ENCODE measurements at places on chromosomes 16 and 17. TPM values are rescaled to one million over a fixed set of nuclear protein-coding genes. Genes with fewer than 3 reads are reported as not detected.
A peak's percentile ranks its signal among the peaks of the same experiment; 100 is the strongest.

The GNPTG gene
- total RNA-seq = 106 TPM

GRCh38 chr17:33750943-33751701 is 458.0 kb upstream of the ASIC2 start:
- DNase-seq = peak; percentile 84
- no peaks in the 10 kb centered on the region for H3K4me1 ChIP-seq
- no peak overlapping the region for H3K27ac ChIP-seq
- H3K36me3 ChIP-seq = no peaks in the 10 kb centered on the region
- H3K27me3 ChIP-seq = no peaks in the 10 kb centered on the region

- no peaks in the 10 kb centered on the region for H3K4me1 ChIP-seq
- H3K4me3 ChIP-seq = no peak overlapping the region
- DNase-seq = no peak
- no peaks in the 10 kb centered on the region for H3K36me3 ChIP-seq
- H3K27ac ChIP-seq = no peak overlapping the region
Observed at GRCh38 chr16:8727131-8727806, 52.9 kb downstream of the ABAT start.

DNA sequence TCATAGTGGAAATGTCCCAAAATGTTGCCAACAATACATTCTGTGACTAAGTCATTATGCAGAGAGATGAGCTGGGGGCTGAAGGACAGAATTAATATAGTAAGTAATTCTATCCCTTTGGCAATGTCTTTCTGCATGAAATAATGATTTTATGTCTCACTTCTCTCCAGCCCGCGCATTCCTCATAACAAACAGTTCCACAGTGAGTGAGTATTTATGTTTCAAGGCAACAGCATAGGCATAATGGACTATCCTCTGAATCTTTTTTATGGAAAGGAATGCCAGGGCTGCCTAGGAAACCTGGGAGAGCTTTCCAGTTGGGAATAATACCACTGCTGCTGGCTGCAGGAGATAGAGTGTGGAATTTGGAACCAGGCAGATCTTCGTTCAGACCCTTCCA is 477.7 kb downstream of the HS3ST4 start:
- H3K27me3 ChIP-seq = no peaks in the 10 kb centered on the region
- H3K36me3 ChIP-seq = no peaks in the 10 kb centered on the region
- DNase-seq = no peak
- no peak overlapping the region for H3K27ac ChIP-seq
- no peak overlapping the region for H3K4me3 ChIP-seq
- H3K4me1 ChIP-seq = no peaks in the 10 kb centered on the region

GRCh38 chr17:72215490-72215889 is 94.7 kb downstream of the SOX9 start:
- H3K36me3 ChIP-seq = no peaks in the 10 kb centered on the region
- no peak for DNase-seq
- peaks cover 7% of the 10 kb centered on the region for H3K4me1 ChIP-seq
- no peaks in the 10 kb centered on the region for H3K27me3 ChIP-seq
- no peak overlapping the region for H3K4me3 ChIP-seq
- no peak overlapping the region for H3K27ac ChIP-seq

The SPATA22 gene
- total RNA-seq = 100 TPM

GRCh38 chr17:46765453-46765852 is 53.0 kb downstream of the WNT3 start:
- H3K36me3 ChIP-seq = no peaks in the 10 kb centered on the region
- H3K27ac ChIP-seq = no peak overlapping the region
- no peaks in the 10 kb centered on the region for H3K27me3 ChIP-seq
- H3K4me1 ChIP-seq = peaks cover 10% of the 10 kb centered on the region
- H3K4me3 ChIP-seq = no peak overlapping the region

The PEX12 gene
- 17.3 TPM for total RNA-seq

The ALDOA gene
- total RNA-seq = 373 TPM

GRCh38 chr17:70078549-70078948 is 3.5 kb downstream of the KCNJ16 start:
- no peaks in the 10 kb centered on the region for H3K27me3 ChIP-seq
- no peak overlapping the region for H3K4me3 ChIP-seq
- no peak for DNase-seq

DNA sequence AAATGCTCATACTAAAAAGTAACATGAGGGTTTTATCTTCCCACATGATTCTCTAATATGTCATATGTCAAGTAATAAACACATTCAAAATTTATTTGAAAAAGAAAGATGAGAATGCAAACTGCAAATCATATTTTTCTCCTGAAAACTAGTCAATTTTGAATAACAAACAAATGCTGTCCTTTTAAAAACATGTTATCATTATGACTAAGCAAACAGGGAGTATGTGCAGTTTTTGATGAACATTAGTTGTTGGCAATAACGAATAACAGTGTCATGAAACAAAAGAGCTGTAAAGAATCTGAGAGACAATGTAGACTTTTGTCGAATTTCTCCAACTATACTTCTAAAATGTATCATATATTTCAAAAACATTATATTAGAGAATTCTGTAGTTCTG is 34.8 kb downstream of the RPGRIP1L start:
- no peaks in the 10 kb centered on the region for H3K36me3 ChIP-seq
- no peak overlapping the region for H3K4me3 ChIP-seq
- no peak for DNase-seq
- H3K4me1 ChIP-seq = peaks cover 10% of the 10 kb centered on the region

- no peak for DNase-seq
- no peaks in the 10 kb centered on the region for H3K36me3 ChIP-seq
- H3K4me1 ChIP-seq = peaks cover 9% of the 10 kb centered on the region
- H3K4me3 ChIP-seq = no peak overlapping the region
Observed at GRCh38 chr16:81720973-81721906, 57.9 kb upstream of the PLCG2 start.

DNA sequence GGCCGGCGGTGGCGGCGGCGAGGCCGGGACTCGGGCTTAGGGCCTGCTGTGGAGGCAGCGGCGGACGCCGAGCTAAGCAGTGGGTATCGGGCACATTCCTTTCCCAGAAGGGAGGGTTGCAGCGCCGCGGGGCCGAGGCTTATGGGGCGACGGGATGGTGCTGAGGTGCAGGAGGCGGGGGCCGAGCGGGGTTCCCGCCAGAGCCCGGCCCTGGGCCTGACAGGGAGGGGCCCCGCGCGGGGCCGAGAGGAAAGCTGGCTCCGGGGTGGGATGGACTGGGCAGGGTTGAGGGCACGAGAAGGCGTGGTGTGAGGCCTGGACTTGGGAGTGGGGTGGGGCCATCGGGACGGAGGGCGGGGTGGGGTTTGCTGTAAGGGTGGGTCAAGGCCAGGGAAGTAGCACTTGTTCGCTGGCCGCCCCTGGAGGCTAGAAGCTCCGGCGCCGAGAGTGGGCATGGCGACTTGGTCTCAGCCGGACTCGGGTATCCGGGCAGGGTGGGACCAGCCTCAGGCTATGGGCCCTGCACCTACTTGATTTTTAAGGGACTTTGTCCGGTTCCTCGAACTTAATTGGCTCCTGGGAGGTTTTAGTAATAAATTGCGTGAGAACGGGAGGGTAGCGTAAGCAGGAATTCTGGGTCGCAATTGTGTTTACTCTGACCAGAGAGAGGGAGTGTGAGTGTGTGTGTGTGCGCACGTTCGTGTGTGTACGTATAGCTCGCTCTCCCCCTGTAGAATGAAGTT is 396 bp downstream of the NFE2L1 start:
- H3K36me3 ChIP-seq = no peaks in the 10 kb centered on the region
- peaks cover 44% of the 10 kb centered on the region for H3K4me1 ChIP-seq
- H3K27me3 ChIP-seq = no peaks in the 10 kb centered on the region

The TMEM238L gene
- not detected for total RNA-seq

GRCh38 chr16:20871258-20871657 is 28.9 kb downstream of the DCUN1D3 start:
- peaks cover 33% of the 10 kb centered on the region for H3K4me1 ChIP-seq
- no peaks in the 10 kb centered on the region for H3K27me3 ChIP-seq
- H3K36me3 ChIP-seq = no peaks in the 10 kb centered on the region
- no peak for DNase-seq

- H3K27me3 ChIP-seq = no peaks in the 10 kb centered on the region
- no peak overlapping the region for H3K27ac ChIP-seq
- peaks cover 8% of the 10 kb centered on the region for H3K4me1 ChIP-seq
- DNase-seq = peak; percentile 55
Observed at GRCh38 chr17:9899280-9900043, 5.6 kb downstream of the RCVRN start.

DNA sequence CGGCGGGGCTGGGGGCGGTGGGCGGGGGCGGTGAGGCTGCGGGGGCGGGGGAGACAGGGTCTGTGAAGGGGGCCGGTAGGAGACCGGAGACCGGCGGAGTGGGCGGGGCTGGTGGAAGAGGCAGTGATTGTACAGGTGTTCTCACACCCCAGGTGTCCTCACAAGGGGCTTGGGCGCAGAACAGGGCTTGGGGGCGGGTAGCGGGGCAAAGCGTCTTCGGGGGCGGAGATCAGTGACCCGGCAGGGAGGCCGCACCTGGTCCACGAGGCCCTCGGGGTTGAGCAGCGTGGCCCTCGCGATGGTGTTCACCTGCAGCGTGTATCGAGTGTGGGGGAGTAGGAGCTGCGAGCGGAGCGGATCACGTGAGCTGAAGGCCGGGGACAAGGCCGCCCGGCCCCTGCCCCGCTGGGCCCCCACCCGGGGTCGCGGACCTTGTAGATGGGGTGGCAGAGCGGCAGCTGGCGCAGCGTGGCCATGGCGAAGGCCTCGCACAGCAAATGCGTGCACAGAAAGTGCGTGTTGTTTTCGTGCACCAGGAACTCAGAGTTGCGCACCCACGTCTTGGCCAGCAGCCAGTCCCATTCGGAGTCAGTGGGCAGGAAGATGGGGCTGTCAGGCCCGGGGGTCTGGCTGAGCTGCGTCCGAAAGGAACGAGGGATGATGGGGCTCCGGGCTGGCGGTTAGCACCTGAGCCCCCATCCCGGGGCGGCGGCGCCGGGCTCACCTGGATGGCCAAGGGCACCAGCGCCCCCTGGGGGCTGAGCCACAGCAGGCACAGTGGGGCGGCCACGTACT is 8.5 kb downstream of the ALOXE3 start:
- H3K4me1 ChIP-seq = peaks cover 7% of the 10 kb centered on the region
- H3K4me3 ChIP-seq = peak overlapping the region; percentile 32
- no peaks in the 10 kb centered on the region for H3K27me3 ChIP-seq
- peak; percentile 75 for DNase-seq

DNA sequence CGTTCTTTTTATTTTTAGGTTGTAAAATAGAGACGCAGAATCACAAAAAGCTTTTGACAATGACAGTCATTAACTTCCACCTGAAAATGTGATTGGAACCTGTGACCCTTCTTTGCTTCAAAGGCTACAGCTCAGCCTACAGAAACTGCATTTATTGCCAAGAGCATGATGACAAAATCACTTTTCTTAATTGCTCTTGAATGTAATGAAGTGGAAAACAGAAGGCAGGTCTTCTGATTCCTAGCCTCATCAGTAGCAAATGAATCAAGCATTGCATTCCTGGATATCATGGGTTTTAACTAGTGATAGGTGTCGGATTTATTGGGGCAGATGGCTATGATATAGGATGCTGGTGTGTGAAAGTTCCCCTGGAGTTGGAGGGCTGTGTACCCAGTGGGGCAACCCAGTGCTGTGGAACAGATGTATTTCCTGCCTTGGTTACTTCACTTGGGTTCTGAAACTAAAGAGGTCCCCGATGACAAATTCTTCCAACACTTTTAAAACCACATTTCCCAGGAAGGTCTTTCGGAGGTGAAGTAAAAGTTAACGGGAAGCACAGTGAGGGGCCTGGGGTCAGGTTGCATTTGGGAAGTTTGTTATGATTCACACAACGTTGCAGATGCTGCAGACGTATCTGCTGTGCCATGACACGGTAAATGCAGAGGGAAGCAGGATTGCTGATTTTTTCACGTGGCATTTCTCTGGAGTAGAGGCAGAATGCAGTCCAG is 127.5 kb downstream of the HS3ST3A1 start:
- no peak overlapping the region for H3K27ac ChIP-seq
- H3K4me3 ChIP-seq = no peak overlapping the region
- H3K4me1 ChIP-seq = no peaks in the 10 kb centered on the region

- peaks cover 12% of the 10 kb centered on the region for H3K4me1 ChIP-seq
- H3K27me3 ChIP-seq = no peaks in the 10 kb centered on the region
- no peak overlapping the region for H3K4me3 ChIP-seq
- peak; percentile 94 for DNase-seq
- H3K36me3 ChIP-seq = no peaks in the 10 kb centered on the region
Observed at GRCh38 chr16:660459-661183, 7.3 kb upstream of the RHOT2 start.

DNA sequence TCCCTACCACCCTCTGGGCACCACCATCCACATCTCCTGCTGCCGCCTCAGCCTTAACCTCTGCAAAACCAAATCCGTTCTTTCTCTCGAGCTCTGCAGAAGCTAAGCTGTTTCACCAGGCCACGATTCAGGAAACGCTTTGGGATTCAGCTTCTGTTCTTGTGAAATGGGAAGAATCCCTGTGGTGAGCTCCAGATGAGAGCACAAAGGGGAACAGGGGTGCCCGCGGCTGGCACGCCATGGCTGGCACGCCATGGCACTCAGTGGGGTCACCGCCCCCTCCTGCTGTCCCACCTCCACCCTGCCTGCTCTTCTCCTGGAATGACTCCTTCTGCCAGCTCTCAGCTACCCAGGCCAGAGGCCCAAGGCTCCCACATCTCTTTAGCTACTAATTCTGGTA is 5.7 kb downstream of the QPRT start:
- DNase-seq = no peak
- H3K27ac ChIP-seq = no peak overlapping the region
- no peaks in the 10 kb centered on the region for H3K4me1 ChIP-seq
- H3K36me3 ChIP-seq = no peaks in the 10 kb centered on the region
- no peak overlapping the region for H3K4me3 ChIP-seq

GRCh38 chr16:2230376-2230775 is 5.9 kb upstream of the DNASE1L2 start:
- H3K27me3 ChIP-seq = no peaks in the 10 kb centered on the region
- peaks cover 9% of the 10 kb centered on the region for H3K4me1 ChIP-seq
- no peak for DNase-seq

The NTN1 gene
- total RNA-seq = 7.6 TPM

DNA sequence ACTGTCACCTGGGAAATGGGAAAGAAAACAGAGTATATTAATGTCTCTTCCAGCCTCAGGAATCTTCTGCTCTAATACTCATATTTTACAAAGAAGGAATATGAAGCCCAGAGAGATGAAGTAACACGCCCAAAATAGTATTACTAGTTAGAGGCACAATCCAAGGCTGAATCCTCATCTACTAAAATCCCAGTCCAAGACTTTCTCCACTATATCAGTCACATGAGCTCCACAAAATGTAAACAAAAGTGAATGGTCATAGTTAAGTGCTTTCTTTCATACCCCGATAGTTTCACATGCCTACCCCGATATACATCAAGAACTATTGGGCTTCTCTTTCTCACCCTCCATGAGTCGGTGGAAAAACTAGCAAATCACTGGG is 965 bp downstream of the INTS2 start:
- H3K27ac ChIP-seq = peak overlapping the region; percentile 85
- H3K4me1 ChIP-seq = peaks cover 4% of the 10 kb centered on the region
- no peak for DNase-seq
- peak overlapping the region; percentile 88 for H3K4me3 ChIP-seq
- no peaks in the 10 kb centered on the region for H3K27me3 ChIP-seq
